ENCODE measurements at places on chromosomes 16 and 17. TPM values are rescaled to one million over a fixed set of nuclear protein-coding genes. Genes with fewer than 3 reads are reported as not detected.

DNA sequence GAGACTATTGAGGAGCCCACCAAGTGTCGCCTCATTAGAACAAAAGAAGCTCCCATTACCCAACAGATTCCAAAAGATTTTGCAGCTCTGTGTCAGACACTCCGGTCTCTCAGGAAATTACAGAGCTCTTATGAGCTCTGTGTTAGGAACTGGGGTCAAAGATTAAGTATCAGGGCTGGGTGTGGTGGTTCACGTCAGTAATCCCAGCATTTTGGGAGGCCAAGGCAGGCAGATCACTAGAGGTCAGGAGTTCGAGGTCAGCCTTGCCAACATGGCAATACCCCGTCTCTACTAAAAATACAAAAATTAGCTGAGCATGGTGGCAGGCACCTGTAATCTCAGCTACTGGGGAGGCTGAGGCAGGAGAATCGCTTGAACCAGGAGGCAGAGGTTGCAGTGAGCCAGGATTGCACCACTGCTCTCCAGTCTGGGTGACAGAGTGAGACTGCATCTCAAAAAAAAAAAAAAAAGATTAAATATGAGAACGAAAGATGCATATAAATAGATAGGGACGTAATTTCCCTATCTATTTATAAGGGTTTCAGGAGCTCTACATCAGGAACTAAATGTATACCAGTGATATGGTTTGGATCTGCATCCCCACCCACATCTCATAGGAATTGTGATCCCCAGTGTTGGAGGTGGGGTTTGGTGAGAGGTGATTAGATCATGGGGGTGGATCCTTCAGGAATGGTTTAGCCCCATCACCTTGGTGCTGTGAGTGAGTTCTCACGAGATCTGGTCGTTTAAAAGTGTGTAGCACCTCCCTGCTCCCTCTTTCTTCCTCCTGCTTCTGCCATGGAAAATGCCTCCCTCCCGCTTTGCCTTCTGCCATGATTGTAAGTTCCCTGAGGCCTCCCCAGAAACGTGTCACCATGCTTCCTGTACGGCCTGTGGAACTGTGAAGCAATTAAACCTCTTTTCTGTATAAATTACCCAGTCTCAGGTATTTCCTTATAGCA lies 111.4 kb downstream of the PRKCA start:
- DNase-seq, result no peak

DNA sequence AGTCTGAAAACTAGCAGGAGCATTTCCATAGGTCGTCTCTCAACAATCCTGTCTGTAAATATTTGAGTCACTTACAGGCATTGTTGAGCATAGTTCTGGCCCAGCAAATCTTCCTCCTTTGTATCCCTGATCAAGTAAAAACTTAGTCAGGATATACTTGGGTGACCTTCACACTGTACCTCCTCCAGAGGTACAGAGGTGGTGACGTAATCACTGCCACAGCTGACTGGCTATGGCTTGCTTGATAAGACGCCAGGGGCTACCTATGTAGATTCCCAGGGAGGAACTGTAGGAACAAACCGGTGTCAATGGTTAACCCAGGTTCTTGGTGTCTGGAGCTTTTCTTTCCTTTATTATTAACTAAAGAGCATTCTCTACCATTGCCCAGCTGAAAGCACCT lies at the start of gene KCNJ16:
KCNJ16 (plus strand) TSS at position 270 of the 400 bp plus-strand sequence. CDS start 56,863 bp downstream, outside the sequence.
- DNase-seq, result no peak

DNA sequence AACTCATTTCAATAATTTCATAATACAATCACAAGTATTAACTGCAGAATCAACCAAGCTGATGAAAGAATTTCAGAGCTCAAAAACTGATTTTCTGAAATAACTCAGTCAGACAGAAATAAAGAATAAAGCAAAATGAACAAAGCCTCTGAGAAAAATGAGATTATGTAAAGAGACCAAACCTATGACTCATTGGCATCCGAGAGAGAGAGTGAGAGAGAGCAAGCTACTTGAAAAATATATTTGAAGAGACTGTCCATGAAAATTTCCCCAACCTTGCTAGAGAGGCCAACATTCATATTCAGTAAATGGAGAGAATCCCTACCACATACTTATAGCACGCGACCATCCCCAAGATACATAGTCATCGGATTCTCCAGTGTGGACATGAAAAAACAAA lies 1376.4 kb downstream of the CDH11 start:
- no peak for DNase-seq

GABARAPL2 gene
- 77.9 TPM for total RNA-seq

DNA sequence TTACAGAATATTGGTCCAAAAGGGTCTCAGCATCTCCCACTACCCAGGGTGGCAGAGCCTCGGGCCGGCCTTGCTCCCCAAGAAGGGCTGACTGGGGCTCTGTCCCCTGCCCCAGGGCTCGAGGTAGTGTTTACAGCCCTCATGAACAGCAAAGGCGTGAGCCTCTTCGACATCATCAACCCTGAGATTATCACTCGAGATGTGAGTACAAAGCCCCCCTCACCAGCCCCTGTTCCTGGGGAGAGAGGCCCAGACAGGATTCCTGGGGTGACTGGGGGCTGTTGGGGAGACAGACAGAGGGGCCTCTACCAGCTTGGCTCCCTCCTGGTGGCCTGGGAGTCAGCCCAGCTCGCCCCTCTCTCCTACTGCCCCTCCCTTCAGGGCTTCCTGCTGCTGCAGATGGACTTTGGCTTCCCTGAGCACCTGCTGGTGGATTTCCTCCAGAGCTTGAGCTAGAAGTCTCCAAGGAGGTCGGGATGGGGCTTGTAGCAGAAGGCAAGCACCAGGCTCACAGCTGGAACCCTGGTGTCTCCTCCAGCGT lies 6.1 kb upstream of the NLRC5 start:
- DNase-seq, result no peak

EVPLL gene
- not detected for total RNA-seq

GRCh38 chr17:75864448-75864871 lies 9.3 kb upstream of the WBP2 start:
- no peak for DNase-seq

DNA sequence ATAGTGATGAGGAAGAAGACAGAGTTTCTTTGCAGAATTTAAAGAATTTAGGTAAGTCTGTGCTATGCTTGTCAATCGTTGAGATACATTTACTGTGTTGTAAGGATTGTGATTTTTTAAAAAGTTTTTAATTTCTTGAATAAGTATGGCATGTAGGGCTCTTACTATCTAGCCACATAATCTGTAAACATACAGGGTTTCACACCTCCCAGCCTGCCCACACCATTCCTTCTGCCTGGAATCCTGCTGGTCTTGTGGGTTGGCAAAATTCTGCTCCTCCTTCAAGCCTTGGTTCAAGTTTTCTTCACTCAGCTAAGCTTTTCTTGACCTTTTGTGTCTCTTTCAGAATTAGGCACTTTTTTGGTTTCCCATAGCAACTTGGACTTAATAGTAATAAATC lies 7.5 kb downstream of the ZNHIT3 start:
- DNase-seq, result no peak

MPP3 gene
- 10.8 TPM for total RNA-seq

C17orf78 gene
- total RNA-seq, result not detected

CRYBA1 gene
- not detected for total RNA-seq

ACSM2A gene
- not detected for total RNA-seq

DNA sequence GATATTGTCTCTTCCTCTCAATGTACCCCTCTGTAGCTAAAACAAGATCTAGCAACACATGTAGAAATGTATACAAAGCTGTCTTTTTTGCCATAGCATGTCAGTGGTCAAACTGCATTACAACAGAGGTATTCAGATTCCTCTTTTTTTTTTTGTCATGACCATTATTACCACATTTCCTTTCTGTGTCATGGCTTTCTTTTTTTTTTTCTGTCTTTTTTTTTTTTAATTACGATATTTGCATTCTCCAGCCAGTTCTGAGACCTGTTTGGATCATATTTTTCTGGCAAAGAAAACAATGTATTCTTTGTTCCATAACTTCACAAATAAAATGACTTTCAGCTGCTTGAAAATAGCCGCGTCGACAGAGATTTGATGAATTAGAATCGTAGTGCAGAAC lies 27.4 kb upstream of the CAPNS2 start:
- no peak for DNase-seq

SLC7A5 gene
- 30.7 TPM for total RNA-seq

DHX58 gene
- 6.4 TPM for total RNA-seq

GRCh38 chr16:88484505-88485365 lies 31.7 kb downstream of the ZFPM1 start:
- DNase-seq, result no peak

DNA sequence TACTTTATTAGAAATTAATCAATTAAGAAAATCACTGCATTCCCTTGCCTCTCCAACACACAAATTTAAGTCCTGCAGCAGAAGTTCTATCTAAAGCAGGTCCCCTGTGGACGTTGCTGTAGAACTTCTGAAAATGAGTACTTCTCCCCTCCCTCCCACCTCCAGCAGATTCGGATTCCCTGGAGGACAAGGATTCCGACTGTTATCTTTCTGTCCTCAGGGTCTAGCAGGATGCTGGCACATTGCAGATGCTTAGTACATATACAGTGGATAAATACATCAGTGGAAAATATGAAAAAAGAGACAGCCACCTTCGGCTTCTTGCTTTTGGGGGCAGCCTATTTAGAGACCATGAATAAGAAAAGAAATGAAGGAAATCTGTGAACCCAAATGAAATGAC lies 32.1 kb downstream of the NTN1 start:
- DNase-seq, result no peak

DNA sequence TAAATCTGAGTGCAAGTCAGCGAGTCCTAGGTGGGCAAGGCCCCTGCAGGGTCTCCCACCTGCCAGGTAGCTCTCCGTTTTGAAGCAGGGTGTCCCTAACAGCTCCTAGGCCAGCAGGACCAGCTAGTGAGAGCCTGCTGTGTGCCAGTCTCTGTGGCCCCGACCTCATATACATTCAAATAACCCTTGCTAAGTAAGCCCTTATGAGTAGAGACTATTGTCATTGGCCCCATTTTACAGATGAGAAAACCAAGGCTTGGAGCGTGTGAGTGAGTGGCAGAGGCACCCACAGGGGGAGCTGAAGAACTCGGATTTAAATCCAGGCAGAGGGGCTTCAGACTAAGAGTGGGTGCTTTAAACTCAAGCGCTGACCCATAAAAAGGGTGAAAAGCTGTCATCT lies 39.7 kb upstream of the EMP2 start:
- DNase-seq, result no peak

- DNase-seq, result no peak
Observed at GRCh38 chr16:89061086-89061485, 32.6 kb upstream of the ACSF3 start.

GRCh38 chr16:54053891-54054820 lies 232.4 kb downstream of the IRX3 start:
- no peak for DNase-seq

- no peak for DNase-seq
Observed at GRCh38 chr17:2688351-2689342, 22.9 kb downstream of the CLUH start.

Data from endothelial cell of umbilical vein (primary cell).